CD14-positive monocyte (primary cell): ENCODE measurements at places on chromosomes 1 and 21.
A peak's percentile ranks its signal among the peaks of the same experiment; 100 is the strongest.

GRCh38 chr1:12114916-12115315, 51.8 kb downstream of the TNFRSF8 start:
- DNase-seq: no peak

GRCh38 chr1:99251308-99251707, 13.0 kb upstream of the PLPPR4 start:
- DNase-seq: no peak

- no peak for DNase-seq
These were observed 263.9 kb downstream of the DNM3 start for GRCh38 chr1:172105230-172105629.

- DNase-seq: no peak
These were observed 53.1 kb downstream of the STYXL2 start for GRCh38 chr1:167146903-167147539.

DNA sequence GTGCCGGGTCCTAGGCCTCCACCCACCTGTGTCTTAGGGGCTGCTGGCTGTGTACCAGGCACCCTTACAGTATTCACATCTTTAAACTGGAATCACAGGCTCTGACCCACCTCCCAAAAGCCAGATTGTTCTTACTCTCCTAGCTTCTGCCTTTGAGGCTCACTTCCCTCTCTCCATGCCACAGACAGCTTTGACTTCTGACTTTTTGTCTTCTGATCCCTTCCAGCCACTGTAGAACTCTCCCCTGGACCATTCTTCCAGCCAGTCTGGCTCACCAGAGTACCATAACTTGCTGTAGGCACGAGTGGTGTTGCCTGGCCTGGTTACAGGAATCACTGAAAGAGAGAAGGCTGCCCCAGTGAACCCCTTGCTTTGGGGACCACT, 58.1 kb upstream of the STUM start:
- DNase-seq: no peak

DNA sequence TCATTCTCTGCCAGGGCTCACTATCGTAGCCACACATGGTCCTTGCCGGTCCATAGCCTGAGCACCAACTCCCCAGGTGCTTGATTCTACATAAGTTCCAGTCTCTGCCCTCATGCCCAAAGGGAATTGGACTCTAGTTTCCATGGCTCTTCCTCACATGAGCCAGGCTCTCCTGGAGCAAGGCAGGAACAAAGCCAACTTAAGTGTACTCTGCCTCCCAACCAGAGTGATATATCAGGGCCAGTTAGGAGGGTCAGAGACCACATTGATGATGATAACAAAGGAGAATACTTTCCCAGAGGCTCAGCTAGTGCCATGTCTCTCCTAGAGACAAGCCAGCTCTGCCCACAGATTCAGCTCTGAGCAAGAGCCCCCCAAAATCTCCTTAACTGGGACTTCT, 70.9 kb downstream of the ERI3 start:
- DNase-seq: no peak

GRCh38 chr1:160781914-160782689, 13.9 kb upstream of the LY9 start:
- peak; percentile 76 for DNase-seq

GRCh38 chr1:186978596-186979556, 150.1 kb downstream of the PLA2G4A start:
- DNase-seq: peak; percentile 80

GRCh38 chr1:232635778-232636356, 5.9 kb upstream of the SIPA1L2 start:
- peak; percentile 46 for DNase-seq

DNA sequence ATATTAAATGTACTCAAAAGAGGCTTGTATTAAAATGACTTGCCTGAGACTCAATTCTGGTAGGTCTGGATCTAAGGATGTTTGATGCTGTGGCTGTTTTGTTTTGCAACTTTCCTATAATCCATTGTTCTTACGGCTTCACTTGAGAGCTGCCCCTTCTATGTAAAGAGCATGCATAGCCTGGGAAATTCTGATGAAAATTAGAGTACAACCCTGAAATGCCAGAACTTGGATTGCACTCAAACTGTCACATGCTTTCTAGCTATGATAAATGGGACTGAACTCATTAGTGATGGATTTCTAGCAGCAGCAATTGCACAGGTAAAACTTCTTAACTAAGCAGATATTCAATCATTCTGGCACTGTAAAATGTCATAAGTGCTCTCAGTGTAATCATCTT, 67.9 kb downstream of the OLFM3 start:
- DNase-seq: no peak

DNA sequence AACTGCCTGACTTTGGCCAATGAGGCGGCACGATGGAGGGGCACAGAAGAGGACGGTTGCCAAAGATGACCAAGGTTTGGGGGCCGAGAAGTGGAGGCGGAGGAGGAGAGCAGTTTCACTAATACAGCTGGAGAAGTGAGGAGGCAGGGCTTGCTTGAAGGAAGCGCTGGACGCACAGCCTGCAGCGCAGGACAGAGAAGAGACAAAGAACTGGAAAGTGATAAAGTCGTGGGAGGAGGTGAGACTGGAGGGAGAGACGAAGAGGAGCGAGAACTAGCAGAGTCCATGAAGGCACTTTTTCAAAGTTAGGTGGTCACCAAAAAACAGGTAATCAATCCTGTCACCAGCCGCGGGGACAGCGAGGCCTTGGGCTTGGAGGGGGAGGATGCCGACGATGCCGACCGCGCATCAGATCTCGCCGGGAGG, 771 bp downstream of the PACC1 start:
- no peak for DNase-seq

- no peak for DNase-seq
These were observed 8.5 kb downstream of the UBQLN4 start for GRCh38 chr1:156045076-156045475.

GRCh38 chr1:248891758-248892157, 14.3 kb upstream of the PGBD2 start:
- DNase-seq: no peak

- no peak for DNase-seq
These were observed 1577.4 kb downstream of the KCNT2 start for GRCh38 chr1:195030793-195031192.

DNA sequence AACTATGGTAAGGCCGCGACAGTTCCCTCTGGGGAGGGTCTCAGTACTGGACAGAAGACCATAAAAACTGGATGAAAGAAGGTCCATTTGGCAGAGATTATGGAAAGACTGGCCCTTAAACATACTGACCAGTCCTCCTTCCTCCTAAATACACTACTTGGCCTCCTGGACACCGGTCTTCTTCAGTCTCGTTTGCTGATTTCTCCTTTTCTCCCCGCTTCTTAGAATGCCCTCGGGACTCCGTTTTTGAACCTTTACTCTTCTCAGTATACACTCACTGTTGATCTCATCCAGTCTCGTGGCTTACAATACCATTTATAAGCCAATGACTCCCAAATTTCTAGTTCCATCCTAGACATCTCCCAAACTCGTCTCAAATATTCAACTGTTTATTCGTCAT, 694 bp upstream of the MRPL9 start:
- DNase-seq: no peak

- no peak for DNase-seq
These were observed 20.7 kb downstream of the ITGB2 start for GRCh38 chr21:44899768-44900558.
